Endothelial cell of umbilical vein (primary cell): ENCODE measurements at places on chromosomes 3 and 15. TPM values are rescaled to one million over a fixed set of nuclear protein-coding genes. Genes with fewer than 3 reads are reported as not detected.

The MFSD1 gene
- 38.2 and 38.3 TPM in 2 replicates for total RNA-seq

The CLDN18 gene
- not detected in 2 replicates for total RNA-seq

The MAGEL2 gene
- total RNA-seq = not detected in 2 replicates

The LYSMD4 gene
- 7.0 and 8.4 TPM in 2 replicates for total RNA-seq

The AP4E1 gene
- 9.8 and 10.1 TPM in 2 replicates for total RNA-seq

The PAQR5 gene
- total RNA-seq = 0.09 TPM in 1 of 2 replicates, not detected in the other

The TF gene
- 0.21 and 0.69 TPM in 2 replicates for total RNA-seq

The HIGD2B gene
- not detected in 2 replicates for total RNA-seq

The CEMIP gene
- total RNA-seq = not detected in 2 replicates

The SOX14 gene
- total RNA-seq = not detected in 2 replicates

The DUOX2 gene
- total RNA-seq = not detected in 2 replicates

The MAP3K13 gene
- 15.4 and 20.2 TPM in 2 replicates for total RNA-seq

The SLC15A2 gene
- 0.11 and 0.60 TPM in 2 replicates for total RNA-seq

The UPK1B gene
- total RNA-seq = not detected in 2 replicates

The LOXL1 gene
- 5.2 and 9.2 TPM in 2 replicates for total RNA-seq

The SLC28A2 gene
- not detected in 2 replicates for total RNA-seq

The SLC22A13 gene
- total RNA-seq = 0.44 and 0.53 TPM in 2 replicates

The CAMK2N2 gene
- total RNA-seq = not detected in 2 replicates

The CLDN16 gene
- total RNA-seq = not detected in 2 replicates

The GJD2 gene
- total RNA-seq = not detected in 2 replicates

The NCKIPSD gene
- total RNA-seq = 12.8 and 13.4 TPM in 2 replicates
